Stimulated activated CD4-positive, alpha-beta T cell treated with anti-CD3 and anti-CD28 coated beads, Interleukin-4, amount 100 ng/mL, for 1 hour (primary cell): ENCODE measurements at places on chromosomes 12 and 14.

DNA sequence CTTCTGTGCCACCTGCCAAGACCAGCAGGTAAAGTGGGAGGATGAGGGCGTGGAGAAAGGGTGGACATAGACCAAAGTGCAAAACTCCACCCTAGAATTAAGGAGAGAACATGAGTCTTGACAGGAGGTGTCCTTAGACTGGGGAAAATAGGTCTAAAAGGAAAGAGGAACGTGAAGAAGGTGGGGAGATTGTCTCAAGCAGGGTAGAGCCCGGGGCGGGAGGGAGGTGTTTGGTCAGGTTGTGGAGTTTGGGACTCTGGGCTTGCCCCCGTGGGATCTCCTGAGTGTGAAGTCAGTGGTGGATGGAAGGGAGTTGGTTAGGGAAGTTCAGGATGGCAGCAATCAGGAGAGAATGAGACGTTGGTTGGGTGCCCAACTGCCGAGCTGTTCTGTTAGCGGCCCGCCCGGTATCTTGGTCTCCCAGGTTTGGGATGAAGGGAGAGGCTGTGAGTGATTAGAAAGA, 386 bp downstream of the DGKA start:
- no peak for DNase-seq

DNA sequence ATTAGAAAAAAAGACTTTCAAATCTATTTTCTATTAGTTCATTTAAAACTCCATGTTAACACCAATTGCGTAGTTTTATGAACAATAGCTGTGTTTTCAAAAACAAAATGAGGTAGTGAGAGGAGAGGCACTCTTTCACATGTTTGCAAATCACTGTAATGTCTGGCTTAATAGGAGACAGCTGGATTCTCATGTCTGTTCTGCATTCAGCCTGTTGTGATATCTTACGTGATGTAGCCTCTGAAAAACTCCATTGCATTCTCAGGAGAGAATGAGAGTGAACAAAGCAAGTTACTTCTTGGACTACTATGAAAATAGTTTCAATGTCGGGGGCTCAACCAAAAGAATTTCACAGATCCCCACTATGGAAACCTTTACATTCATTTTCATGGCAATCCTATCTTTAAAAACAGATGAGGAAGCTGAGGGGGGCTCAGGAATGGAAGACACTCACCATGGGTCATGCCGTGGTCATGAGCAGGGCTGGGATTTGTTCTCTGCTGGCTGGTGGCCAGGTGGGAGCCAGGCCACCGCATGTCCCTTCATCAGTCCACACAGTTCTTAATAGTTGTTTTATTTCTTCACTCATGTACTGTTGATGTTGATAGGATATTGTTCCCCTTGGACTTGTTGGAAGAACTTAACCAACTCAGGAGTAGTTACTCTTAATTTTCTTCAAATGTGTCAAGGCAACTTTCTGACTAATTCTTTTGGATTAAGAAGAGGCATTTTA, 346.2 kb upstream of the FAR2 start:
- DNase-seq, result no peak

GRCh38 chr12:100926669-100927248, 132.2 kb downstream of the ANO4 start:
- DNase-seq, result no peak

DNA sequence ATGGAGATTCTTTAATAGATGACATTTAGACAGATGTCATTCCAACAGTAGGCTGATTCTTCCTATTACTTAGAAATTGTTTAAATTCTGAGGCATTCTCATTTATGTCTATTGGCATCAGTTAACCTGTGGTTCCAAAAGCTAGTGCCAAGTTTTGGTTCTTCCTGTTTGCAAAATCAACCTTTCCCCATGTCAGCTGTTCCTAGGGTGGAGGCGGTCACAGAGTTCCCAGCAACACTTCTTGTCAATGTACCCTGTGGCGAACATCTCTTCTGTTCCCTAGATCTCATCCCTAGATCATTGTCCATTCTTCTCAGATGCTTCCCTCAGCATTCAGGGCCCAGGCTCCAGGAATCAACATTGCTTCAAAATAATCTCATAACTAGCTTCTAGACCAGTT, 140.9 kb downstream of the PHLDA1 start:
- no peak for DNase-seq

DNA sequence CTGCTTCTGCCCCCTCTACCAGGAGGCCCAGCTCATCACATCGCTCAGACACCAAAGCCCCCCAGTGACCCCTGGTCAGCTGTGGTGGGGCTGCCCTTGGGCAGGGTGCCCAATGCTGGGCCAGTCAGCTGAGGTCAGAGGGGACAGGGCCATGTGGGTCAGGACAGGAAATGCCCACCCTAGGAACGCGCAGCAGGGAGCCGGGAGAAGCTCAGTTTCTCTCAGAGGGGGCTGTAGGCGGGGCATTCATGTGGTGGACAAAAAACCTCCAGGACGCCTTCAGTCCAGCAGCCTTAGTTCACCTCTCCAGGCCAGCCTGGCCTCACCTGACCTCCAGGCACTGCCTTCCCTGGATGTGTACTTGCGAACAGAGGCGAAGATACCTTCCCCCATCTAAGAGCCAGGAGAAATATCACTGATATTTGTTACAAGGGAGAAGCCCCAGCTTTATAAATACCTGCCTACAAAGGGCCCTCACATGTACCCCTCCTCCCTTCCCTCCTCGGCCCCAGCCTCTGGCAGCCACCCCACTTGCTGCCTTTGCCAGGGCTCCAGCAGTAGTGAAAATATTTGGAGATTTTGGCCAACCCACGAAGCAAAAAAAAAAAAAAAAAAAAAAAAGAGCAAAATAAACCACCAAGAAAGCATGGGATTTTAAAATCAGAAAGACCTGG, 41.9 kb upstream of the PLEKHG6 start:
- DNase-seq, result no peak

DNA sequence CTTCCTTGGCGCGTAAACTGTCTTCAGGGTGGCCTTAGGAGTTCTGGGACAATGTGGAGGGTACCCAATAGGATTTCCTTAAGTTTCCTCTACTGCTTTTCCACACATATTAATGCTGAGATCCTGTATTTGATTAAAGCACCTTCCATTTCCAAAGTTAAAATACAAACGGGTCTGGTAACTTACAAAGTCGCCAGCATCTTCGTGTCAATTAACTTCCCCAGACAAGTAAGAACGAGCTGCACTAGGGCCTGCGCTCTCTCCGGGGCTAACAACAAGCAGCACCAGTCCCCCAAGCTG, 130.9 kb downstream of the NDUFA12 start:
- DNase-seq, result no peak
